ENCODE measurements at places on chromosomes 5 and 9. TPM values are rescaled to one million over a fixed set of nuclear protein-coding genes. Genes with fewer than 3 reads are reported as not detected.

KLF4 gene
- total RNA-seq = 16.8 TPM

ZFP37 gene
- 2.3 TPM for total RNA-seq

CTXN3 gene
- not detected for total RNA-seq

SGCD gene
- total RNA-seq = 9.2 TPM

GPRIN1 gene
- total RNA-seq = 1.1 TPM

SMIM32 gene
- total RNA-seq = not detected

SH2D3C gene
- total RNA-seq = under 0.01 TPM

RNF180 gene
- total RNA-seq = 0.74 TPM

GNPDA1 gene
- total RNA-seq = 43.2 TPM

PSAT1 gene
- 42.9 TPM for total RNA-seq

Measured in smooth muscle cell of bladder (primary cell).